Mesothelial cell of epicardium (in vitro differentiated cells): ENCODE measurements at places on chromosomes 1 and 21. TPM values are rescaled to one million over a fixed set of nuclear protein-coding genes. Genes with fewer than 3 reads are reported as not detected.

DNA sequence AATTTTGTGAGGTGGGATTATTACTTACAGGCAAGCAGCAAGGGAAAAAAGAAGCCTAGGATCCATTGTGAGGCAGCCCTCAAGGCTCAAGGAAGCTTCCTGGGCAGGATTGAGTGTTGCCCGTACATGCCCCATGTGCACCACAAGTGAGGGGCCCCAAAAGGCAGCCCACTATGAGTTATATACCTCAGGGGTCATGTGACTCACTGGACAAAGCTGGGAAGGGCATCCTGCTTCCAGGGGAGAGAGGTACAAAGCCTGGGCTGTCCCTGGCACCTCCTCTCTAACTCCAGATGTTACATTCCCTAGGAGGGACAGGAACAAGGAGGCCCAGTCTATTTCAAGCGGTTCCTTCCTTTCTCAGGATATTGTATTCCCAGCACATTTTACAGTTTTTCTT, 34.0 kb upstream of the CD1D start:
- H3K4me3 ChIP-seq, result no peak overlapping the region
- H3K27me3 ChIP-seq, result peaks cover 20% of the 10 kb centered on the region
- H3K27ac ChIP-seq, result no peak overlapping the region
- peaks cover 11% of the 10 kb centered on the region for H3K4me1 ChIP-seq
- no peak for DNase-seq

GRCh38 chr1:228226956-228227791, 19.3 kb downstream of the OBSCN start:
- no peaks in the 10 kb centered on the region for H3K4me1 ChIP-seq
- DNase-seq, result peak; percentile 31
- H3K27me3 ChIP-seq, result no peaks in the 10 kb centered on the region
- H3K36me3 ChIP-seq, result peaks cover 72% of the 10 kb centered on the region
- H3K27ac ChIP-seq, result no peak overlapping the region

DNA sequence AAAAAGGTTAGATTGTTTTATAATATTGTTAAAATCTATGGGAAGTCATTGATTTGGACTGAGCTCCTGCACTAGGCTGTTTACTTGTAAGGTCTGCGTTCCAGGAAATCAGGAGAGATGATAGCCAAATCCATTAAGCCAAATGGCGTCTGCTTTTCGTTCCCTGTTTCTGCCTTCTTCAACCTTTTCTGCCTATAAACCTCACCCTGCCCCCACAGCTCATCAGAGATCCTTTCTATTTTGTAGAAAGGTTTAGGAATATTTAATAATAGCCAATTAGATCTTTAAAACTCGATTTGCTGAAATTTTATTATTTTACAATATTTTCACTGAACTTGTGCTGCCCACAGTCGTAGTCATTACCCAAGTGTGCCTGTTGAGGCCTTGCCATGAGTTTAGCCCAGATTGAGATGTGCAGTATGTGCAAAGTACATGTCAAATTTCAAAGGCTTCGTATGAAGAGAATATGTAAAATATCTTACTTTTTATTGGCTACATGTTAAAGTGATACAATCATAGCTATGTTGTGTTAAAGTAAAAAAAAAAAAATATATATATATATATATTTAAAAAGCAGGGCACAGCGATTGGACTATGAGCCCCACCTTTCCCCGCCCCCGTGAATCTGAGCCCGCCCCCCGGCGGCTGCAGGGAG, 444 bp upstream of the IARS2 start:
- DNase-seq, result no peak
- no peaks in the 10 kb centered on the region for H3K27me3 ChIP-seq
- H3K36me3 ChIP-seq, result peaks cover 8% of the 10 kb centered on the region
- H3K4me1 ChIP-seq, result peaks cover 20% of the 10 kb centered on the region
- peak overlapping the region; percentile 36 for H3K4me3 ChIP-seq
- H3K27ac ChIP-seq, result peak overlapping the region; percentile 56

- peak; percentile 38 for DNase-seq
- no peaks in the 10 kb centered on the region for H3K27me3 ChIP-seq
- H3K4me1 ChIP-seq, result no peaks in the 10 kb centered on the region
- H3K27ac ChIP-seq, result no peak overlapping the region
- H3K36me3 ChIP-seq, result peaks cover 1% of the 10 kb centered on the region
Measured at GRCh38 chr21:45998276-45998701, 16.7 kb downstream of the COL6A1 start.

DNA sequence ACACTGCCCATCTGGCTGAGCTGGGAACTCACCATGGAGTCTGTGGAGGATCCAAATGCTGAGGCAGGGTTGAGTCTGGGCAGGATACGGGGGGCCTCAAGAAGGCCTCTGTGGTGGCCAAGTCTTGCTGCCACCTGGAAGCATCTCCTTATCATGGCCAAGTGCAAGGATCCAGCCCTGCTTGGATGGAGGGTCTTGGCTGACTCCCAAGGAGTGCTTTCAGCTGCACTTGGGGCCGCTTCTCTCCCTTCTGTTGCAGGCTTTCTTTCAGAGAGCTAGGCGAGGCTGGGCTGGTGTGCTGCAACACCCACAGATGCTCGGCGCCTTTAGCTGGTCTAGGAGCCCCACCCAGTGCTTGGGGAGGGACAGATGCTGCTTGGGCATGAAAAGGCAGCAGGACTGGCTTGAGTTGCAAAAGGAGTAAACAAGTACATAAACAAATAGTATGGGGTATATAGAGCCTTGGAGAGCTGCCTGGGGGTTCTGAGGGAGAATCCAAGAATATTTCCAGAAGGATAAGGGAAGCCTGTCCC, at the start of gene THEM5:
THEM5 (minus strand) TSS at position 302 of the 533 bp plus-strand sequence; CDS start at position 155, 147 bp downstream.
- peaks cover 17% of the 10 kb centered on the region for H3K4me1 ChIP-seq
- no peak within 1 kb of the TSS for H3K4me3 ChIP-seq
- H3K36me3 ChIP-seq, result no peaks in the 10 kb centered on the region
- peak within 1 kb of the TSS; percentile 64 for H3K27ac ChIP-seq
- H3K27me3 ChIP-seq, result peaks cover 6% of the 10 kb centered on the region

GRCh38 chr1:5998906-5999301, 6.7 kb upstream of the NPHP4 start:
- peaks cover 9% of the 10 kb centered on the region for H3K4me1 ChIP-seq
- DNase-seq, result no peak
- no peak overlapping the region for H3K4me3 ChIP-seq
- H3K27me3 ChIP-seq, result peaks cover 10% of the 10 kb centered on the region

DNA sequence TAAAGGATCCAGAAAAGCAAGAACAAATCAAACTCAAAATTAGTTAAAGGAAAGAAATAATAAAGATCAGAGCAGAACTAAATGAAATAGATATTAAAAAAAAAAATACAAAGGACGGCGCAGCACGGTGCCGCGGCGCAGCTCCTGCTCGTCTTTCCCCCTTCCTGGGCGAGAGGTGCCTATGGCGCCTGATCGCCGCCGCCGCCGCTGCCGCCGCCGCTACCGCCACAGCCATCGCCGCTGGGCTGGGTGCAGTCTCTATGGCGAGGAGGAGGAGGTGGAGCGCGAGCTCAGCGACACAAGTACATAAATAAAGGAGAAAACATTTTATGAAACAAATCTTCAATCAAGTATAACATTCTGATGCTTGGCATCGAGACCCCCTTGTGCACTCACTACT, 77.6 kb upstream of the VANGL1 start:
- H3K36me3 ChIP-seq, result peaks cover 2% of the 10 kb centered on the region
- peaks cover 11% of the 10 kb centered on the region for H3K4me1 ChIP-seq
- peak overlapping the region; percentile 70 for H3K4me3 ChIP-seq
- no peak overlapping the region for H3K27ac ChIP-seq

DNA sequence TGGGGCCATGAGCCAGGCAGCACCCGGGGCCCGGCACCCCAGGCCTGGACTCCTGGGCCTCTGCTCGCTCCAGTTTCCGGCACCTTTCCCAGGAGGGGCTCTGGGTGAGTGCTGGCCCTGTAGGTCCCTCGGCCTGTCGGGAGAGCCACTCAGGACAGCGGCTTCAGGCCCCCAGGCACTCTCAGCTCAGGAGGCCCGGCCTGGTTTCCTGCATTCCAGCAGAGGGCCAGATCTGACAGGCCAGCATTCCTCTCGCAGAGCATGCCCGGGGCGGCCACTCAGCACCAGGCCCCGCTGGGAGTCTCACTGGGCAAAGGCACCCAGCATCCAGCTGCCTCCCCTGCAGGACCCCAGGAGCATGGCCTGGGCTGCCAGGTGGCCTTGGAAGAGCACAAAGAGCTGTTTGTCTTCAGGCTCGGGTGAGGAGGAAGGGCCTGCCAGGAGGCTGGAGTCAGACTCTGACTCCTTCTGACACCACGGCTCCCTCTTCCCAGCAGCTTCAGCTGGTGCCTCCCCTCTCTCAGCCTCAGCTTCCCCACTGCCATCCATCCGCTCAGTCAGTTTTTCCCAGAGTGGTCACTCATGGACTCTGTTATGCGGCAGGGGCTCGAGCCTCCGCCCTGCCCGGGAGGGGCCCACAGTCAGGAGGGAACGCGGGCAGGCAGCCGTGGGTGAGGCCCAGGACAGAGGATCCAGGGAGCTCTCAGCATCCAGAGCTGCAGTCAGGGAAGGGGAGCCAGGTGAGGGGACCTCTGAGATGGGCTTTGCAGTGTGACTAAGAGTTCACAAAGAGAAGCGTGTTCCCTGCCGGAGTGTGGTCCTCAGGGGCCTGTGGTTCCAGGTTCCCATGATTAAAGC, 51.7 kb downstream of the WNT9A start:
- H3K27me3 ChIP-seq, result no peaks in the 10 kb centered on the region
- H3K36me3 ChIP-seq, result no peaks in the 10 kb centered on the region

- H3K27me3 ChIP-seq, result peaks cover under 1% of the 10 kb centered on the region
- no peak for DNase-seq
- H3K4me3 ChIP-seq, result no peak overlapping the region
- H3K36me3 ChIP-seq, result no peaks in the 10 kb centered on the region
- peaks cover 7% of the 10 kb centered on the region for H3K4me1 ChIP-seq
Measured at GRCh38 chr1:243946946-243947345, 96.9 kb upstream of the AKT3 start.

GRCh38 chr1:241024834-241025233, 332.2 kb downstream of the RGS7 start:
- H3K27ac ChIP-seq, result no peak overlapping the region
- H3K36me3 ChIP-seq, result no peaks in the 10 kb centered on the region
- H3K4me1 ChIP-seq, result no peaks in the 10 kb centered on the region
- H3K4me3 ChIP-seq, result no peak overlapping the region
- DNase-seq, result no peak

GRCh38 chr21:31509194-31510017, 150.1 kb upstream of the SOD1 start:
- H3K36me3 ChIP-seq, result peaks cover 4% of the 10 kb centered on the region
- H3K27me3 ChIP-seq, result no peaks in the 10 kb centered on the region
- H3K27ac ChIP-seq, result peak overlapping the region; percentile 5

GRCh38 chr1:22809783-22810182, 99.1 kb downstream of the EPHB2 start:
- peaks cover 27% of the 10 kb centered on the region for H3K4me1 ChIP-seq
- H3K27me3 ChIP-seq, result no peaks in the 10 kb centered on the region
- H3K27ac ChIP-seq, result no peak overlapping the region
- H3K4me3 ChIP-seq, result no peak overlapping the region
- peaks cover 7% of the 10 kb centered on the region for H3K36me3 ChIP-seq

DNA sequence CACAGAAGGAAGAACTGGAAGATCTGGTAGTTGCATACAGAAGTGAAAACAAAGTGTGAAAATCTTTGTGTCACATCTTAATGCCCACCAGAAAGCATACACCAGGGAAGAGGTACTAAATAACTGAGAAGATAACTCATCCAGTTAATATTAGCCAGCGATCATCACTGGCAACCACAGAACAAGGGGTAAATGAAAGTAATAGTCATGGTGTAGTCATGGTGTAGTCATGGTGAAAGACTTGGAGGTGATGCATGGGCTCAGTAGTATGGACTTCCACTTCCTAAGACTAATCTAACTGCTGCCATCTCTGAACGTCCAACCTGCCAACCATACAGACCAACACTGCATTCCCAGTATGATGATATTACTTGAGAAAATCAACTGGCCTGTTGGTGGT, 481.2 kb upstream of the NR5A2 start:
- no peak overlapping the region for H3K27ac ChIP-seq
- no peaks in the 10 kb centered on the region for H3K27me3 ChIP-seq
- no peak for DNase-seq
- H3K4me1 ChIP-seq, result peaks cover 4% of the 10 kb centered on the region

GRCh38 chr1:58783090-58783992, 506 bp downstream of the JUN start:
- H3K27ac ChIP-seq, result peak overlapping the region; percentile 100
- H3K36me3 ChIP-seq, result peaks cover 19% of the 10 kb centered on the region
- DNase-seq, result peak; percentile 38
- H3K4me1 ChIP-seq, result peaks cover 45% of the 10 kb centered on the region
- peak overlapping the region; percentile 98 for H3K4me3 ChIP-seq
- no peaks in the 10 kb centered on the region for H3K27me3 ChIP-seq

- H3K27ac ChIP-seq, result peak overlapping the region; percentile 79
- DNase-seq, result no peak
- no peak overlapping the region for H3K4me3 ChIP-seq
- peaks cover 33% of the 10 kb centered on the region for H3K4me1 ChIP-seq
- H3K36me3 ChIP-seq, result no peaks in the 10 kb centered on the region
Measured at GRCh38 chr1:204104331-204105130, 31.6 kb downstream of the SOX13 start.

DNA sequence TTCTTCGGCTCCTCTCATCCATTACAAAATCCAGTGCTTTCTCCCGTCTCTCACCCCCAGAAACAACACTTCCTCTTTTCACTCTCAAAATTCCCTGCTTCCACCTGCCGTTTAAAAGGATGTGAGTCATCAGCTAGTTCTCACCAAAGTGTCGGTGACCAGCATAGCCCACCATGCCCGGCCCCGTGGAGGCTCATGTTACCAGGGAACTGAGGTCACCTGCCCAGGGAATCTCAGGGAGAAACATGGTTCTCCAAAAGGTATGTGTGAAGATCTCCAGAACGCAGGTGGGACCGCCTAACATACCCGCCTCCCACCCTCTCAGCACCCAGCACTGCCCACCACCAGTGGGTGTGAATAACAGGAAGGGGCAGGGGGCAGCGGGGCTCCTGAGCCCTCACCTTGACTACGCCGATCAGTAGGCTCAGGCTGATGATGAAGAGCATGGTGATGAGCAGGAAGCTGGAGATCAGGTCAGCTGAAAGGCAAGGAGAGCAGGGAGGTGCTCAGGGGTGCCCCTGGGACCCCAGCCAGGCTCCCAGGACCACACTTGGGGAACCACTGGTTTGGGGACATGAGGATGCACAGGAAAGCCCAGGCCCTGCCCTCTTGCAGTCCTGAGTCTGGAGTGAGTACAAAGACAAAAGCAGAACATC, 16.2 kb downstream of the LAPTM5 start:
- no peak overlapping the region for H3K27ac ChIP-seq
- H3K27me3 ChIP-seq, result no peaks in the 10 kb centered on the region
- DNase-seq, result no peak

GRCh38 chr1:226722240-226722900, 16.7 kb downstream of the ITPKB start:
- H3K27ac ChIP-seq, result peak overlapping the region; percentile 34
- H3K27me3 ChIP-seq, result no peaks in the 10 kb centered on the region
- H3K36me3 ChIP-seq, result peaks cover 5% of the 10 kb centered on the region
- no peak overlapping the region for H3K4me3 ChIP-seq

Gene GSTM3
- 49.7 to 57.9 TPM (median 55.2 TPM) in 3 replicates for total RNA-seq

Gene YY1AP1
- total RNA-seq, result 55.8 to 58.1 TPM (median 56.2 TPM) in 3 replicates

Gene MIXL1
- 3.2 to 4.3 TPM (median 3.4 TPM) in 3 replicates for total RNA-seq

Gene TGFBR3
- 19.7 to 24.6 TPM (median 20.7 TPM) in 3 replicates for total RNA-seq

Gene SYTL1
- total RNA-seq, result 41.0 to 42.8 TPM (median 42.2 TPM) in 3 replicates

Gene LINGO4
- not detected in 3 replicates for total RNA-seq

Gene NOS1AP
- total RNA-seq, result 3.8 to 4.4 TPM (median 4.4 TPM) in 3 replicates

Gene SEMA6C
- total RNA-seq, result 14.9 to 15.0 TPM (median 14.9 TPM) in 3 replicates
